ENCODE measurements at places on chromosomes 12 and 14.

- no peak for DNase-seq
Measured at GRCh38 chr14:83568141-83568540, 1961.8 kb upstream of the FLRT2 start.

DNA sequence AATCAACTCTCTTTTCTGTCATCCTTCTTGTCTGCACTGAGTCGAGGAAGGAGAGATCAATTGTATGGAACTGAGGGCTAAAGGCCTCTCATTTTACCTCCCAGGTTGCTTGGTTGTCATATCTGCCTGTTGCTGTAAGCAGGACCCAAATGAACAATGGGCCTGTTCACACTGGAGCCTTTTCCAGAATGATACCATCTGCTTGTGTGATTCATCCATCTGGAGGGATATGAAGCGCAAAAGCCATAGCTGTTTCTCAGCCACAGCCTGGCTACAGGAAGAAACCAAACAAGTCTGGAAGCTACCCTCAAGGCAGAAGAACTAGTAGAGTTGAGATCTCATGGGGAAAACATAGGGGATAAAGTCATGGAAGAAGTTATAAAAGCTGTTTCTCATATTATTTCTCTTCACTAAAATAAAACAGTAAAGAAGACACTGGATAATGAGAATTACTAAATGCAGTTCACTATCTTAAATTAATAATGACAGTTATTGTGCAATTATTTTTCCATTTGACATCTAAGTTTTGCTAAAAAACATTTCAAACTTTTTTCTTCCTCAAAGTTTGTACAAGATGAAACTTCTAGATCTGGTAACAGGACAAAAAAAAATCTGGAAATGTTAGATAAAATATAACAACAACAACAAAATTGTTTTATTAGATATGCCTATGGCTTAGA, 106.3 kb downstream of the SPTSSA start:
- DNase-seq: no peak

DNA sequence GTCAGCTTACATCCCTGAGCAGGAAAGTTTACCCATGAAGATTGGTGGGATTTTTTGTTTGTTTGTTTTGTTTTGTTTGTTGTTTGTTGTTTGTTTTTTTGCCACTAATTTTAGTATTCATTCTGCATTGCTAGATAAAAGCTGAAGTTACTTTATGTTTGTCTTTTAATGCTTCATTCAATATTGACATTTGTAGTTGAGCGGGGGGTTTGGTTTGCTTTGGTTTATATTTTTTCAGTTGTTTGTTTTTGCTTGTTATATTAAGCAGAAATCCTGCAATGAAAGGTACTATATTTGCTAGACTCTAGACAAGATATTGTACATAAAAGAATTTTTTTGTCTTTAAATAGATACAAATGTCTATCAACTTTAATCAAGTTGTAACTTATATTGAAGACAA, 37.6 kb downstream of the CD9 start:
- DNase-seq: no peak

- peak; percentile 34 for DNase-seq
Measured at GRCh38 chr12:104566244-104566993, 109.7 kb downstream of the CHST11 start.

DNA sequence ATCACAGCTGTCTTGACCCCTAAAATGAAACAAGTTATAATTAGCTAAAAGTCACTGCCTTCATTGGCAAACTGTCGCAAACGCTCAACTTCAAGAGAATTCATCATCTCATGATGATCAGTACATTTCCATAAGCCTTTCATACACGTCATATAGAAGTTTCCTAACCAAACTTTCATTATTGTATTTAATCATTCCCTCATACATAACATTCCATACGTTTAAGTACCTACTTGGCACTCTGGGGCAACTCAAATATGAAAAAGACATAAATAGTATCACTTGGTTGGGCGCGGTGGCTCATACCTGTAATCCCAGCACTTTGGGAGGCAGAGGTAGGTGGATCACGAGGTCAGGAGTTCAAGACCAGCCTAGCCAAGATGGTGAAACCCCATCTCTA, 12.4 kb upstream of the PPP2R5E start:
- no peak for DNase-seq

DNA sequence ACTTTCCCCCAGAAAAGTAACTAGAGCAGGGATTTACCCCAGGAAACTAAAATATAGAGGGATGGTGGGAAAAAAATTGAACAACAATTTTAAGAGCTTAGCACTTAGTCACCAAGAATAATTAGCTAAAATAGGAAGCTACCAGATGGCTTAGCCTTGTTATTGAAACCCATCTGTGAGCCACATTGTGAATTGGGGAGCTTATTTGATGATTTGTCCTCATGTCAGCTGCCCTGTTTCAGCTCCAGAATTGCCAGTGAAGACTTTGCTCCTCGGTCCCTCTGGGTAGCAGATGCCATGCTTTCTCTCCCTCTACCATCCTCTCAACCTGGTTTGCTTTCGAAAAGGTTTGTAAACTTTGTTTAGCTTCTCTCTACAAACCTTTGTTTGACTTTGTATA, 67.7 kb upstream of the PTHLH start:
- DNase-seq: no peak

DNA sequence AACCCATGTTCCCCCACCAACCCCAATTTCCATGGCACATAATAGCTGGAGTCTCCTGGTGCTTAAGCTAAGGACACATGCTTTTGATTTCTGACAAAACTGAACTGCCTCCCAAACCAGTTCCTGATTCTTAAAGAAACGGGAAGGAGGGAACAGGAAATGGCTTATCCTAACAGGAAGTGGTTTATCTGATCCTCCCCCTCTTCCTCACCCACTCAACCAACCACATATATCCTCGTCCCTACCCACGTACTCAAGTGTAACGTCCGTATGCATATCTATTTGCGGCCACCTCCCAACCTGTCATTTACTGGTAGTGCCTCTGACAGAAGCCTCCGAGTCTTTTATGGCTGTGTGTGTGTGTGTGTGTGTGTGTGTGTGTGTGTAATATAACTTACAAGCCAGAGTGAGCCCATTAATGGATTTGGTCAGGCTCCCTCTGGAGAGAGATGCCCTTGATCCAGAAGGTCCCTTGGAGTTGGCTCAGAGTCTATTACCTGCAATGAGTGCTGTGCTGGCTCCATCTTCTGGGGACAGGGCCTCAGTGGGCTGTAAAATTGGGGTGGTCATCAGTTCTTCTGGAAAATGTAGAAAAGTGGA, 7.7 kb downstream of the DAZAP2 start:
- DNase-seq: no peak

GRCh38 chr12:28704477-28705169, 444.5 kb upstream of the FAR2 start:
- no peak for DNase-seq

GRCh38 chr12:67754933-67755697, 106.6 kb downstream of the DYRK2 start:
- DNase-seq: no peak

GRCh38 chr12:66176105-66176900, 6.5 kb upstream of the TMBIM4 start:
- DNase-seq: no peak

- DNase-seq: no peak
Measured at GRCh38 chr14:22370084-22370847, 218.8 kb downstream of the DAD1 start.

- no peak for DNase-seq
Measured at GRCh38 chr12:1799882-1800400, 20.4 kb upstream of the LRTM2 start.

GRCh38 chr12:84807249-84807648, 105.3 kb downstream of the SLC6A15 start:
- DNase-seq: no peak

DNA sequence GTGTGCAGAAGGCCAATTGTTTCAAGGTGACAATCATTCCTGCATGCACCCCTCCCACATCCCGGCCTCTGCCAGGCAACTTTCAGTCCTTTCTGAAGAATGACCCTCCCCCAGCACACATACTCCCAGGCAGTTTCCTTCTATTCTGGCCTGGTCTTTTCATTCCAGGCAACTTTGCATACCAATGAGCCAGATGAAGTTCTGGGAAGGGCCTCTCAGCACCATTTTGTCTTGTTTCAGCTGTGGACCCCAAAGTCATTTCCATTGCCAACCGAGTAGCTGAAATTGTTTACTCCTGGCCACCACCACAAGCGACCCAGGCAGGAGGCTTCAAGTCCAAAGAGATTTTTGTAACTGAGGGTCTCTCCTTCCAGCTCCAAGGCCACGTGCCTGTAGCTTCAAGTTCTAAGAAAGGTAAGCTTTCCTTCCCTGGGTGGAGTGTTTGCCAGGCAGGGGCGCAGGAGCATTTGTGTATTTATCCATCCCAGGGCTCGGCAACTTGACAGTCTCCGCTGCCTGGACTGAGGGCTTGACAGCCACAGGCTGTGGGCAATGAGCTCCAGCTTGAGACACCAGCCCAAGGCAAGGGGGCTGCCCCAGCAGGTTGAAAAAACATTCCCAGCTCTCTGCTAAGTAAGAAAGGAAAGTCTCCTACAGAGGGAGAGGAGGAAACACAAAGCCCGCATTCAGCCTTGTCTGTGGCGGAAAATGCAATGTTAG, 16.4 kb downstream of the BCL2L14 start:
- DNase-seq: no peak

DNA sequence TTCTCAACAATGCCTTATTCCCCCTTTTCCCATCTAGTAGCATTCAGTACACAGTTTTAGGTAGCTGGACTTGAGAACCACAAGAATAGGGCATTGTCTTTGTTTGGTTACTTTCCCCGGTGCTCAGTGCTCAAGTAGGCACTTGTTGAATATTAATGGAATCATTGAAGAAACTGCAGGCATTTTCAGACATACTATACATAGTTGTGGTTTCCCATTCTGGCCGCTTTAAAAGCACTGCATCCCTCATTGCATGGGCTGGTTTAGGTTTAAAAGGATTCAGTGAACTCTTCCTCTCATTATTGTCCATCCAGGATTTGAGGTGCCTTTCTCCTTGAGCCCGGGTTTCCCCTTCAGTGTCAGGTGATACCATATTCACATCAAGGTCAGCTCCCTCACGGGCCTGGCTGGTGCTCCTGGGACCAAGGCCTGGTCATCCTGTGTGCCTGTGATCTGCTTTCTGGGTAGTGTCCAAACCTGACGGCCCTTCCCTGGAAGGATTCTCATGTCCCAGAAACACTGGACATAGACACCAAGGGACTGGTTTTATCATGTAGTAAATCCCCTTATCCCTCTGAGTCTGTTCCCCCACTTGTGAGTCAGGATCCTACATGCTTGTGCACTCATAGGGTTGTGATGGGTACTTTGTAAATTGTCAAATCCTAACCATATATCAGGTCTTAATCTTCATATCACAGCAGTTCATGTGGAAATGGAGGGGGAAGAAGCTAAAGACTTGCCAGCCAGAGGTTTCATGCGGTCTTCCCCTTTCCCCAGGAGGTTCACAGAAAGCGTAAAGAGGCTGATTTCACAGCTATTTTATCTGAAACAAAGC, 7.4 kb downstream of the TCP11L2 start:
- DNase-seq: no peak

- DNase-seq: no peak
Measured at GRCh38 chr12:24488091-24488596, 460.8 kb downstream of the BCAT1 start.

- no peak for DNase-seq
Measured at GRCh38 chr12:27208414-27208750, 35.7 kb upstream of the STK38L start.

DNA sequence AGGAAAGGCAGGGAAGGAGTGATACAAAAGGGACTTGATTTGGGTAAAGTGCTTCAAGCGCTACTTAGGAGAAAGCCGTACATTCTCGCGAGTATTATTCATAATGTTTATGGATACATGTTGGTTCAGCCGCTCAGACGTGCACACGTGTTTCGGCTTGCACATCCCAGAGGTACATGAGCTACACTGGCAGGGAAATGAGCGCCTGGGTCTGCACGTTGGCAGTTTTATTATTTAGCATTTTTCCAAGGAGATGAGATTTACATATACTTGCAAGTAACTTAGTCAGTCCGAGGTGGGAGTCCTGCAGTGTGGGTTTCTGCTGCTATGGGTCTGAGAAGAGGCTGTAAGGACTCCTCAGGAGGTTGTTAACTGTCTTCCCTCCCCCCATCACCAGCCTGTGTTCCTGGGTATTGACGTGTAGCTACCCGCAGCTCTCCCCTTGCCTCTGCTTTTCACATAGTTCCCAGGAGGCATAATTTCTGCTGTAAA, 1.5 kb downstream of the PRKCH start:
- DNase-seq: no peak

DNA sequence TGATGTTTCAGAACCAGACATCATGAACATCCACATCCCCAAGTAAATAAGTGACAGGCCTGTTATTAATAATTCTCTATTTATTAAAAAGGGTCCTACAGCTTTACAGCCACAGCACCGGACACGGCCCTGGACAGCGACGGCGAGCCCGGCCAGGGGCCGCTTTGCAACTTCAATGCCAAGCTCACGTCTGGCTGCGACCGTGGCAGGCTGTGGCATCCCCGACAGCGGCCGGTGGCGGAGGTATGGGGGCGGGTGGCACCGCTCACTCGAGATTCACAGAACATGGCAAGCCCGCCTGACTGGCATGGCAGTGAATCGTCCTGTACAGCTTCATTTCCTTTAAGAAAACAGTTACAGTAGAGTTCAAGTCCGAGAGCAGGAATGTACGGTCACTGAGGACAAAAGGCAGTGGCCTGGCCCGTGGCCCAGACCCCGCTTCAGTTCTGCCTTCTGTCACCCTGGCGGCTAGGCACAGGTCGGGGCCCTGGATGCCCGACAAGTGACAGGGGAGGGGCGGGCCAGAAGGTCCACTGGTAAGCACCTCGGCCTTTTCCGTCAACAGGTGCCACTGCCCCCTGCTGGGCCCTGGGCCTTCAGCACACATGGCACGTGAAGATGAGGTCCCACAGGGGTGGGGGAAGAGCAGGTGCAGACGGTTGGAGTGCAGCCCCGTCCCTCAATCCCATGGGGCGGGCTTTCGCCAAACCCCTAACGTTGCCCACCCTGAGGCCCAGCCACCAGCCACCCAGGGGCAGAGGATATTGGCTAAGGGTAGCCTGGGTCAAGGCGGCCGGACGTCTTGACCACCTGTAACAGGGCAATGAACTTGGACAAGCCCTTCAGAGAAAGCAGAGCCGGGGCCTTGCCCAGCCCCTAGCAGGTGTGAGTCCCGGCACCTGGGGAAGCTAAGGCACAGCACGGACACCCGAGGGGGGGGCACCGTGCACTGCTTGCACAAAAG, 30.3 kb downstream of the HIP1R start:
- DNase-seq: no peak
